ELF-1 (cell line): ENCODE measurements at places on chromosomes 5 and 9.

- DNase-seq, result no peak
Observed at GRCh38 chr5:122473138-122473843, 161.3 kb downstream of the SNCAIP start.

DNA sequence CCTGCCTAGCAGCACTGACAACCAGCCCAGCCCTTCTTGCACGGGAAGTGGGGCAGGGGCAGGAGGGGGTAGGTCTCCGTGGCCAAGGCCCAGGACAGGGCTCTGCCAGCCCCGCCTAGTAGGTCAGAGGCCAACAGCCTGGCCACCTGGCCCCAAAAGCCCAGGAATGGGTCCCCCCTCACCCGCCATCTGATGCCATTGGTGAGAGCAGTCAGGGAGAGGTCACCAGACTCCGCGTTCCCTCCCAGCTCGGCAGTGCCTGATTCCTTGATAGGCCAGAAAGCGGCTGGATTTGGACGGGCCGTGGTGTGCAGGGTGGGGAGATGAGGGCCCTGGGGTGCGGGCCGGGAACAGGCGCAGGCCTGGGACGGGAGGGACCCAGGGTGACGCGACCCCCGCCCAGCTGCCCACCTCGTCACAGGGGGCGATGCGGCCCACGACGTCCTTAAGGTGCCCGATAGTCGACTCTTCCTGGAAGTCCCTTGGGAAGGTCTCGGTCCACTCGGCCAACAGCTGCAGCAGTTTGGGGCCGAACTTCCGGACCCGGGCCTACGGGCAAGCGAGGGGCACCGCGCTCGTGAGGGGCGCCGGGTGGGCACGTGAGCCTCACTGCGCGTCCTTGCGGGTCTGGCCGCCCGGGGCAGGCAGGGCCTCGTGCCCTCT lies 64.5 kb upstream of the RNF130 start:
- no peak for DNase-seq

GRCh38 chr5:110968246-110969005 lies 103.1 kb upstream of the TSLP start:
- no peak for DNase-seq

GRCh38 chr9:126595982-126596381 lies 17.7 kb upstream of the LMX1B start:
- no peak for DNase-seq

GRCh38 chr5:102998224-102998623 lies 121.7 kb downstream of the GIN1 start:
- no peak for DNase-seq

DNA sequence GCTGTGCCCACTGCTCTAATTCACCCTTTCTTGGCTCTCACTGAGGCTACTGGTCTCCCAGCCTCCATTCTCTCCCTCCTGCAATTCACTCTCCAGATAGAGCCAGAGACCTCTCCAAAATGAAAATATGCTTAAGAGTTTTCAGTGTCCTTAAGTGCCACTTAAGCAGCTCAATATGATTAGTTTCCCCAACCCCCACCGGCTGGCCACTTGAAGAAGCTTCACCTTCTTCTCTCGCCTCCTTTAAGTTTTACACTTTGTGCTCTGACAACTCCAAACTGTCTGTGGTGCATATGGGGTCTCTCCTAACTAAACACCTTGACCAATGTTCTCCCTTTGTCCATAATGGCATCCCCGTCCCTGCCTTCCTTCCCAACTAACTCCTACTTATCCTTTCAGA lies 53.4 kb downstream of the CDK5RAP2 start:
- no peak for DNase-seq

DNA sequence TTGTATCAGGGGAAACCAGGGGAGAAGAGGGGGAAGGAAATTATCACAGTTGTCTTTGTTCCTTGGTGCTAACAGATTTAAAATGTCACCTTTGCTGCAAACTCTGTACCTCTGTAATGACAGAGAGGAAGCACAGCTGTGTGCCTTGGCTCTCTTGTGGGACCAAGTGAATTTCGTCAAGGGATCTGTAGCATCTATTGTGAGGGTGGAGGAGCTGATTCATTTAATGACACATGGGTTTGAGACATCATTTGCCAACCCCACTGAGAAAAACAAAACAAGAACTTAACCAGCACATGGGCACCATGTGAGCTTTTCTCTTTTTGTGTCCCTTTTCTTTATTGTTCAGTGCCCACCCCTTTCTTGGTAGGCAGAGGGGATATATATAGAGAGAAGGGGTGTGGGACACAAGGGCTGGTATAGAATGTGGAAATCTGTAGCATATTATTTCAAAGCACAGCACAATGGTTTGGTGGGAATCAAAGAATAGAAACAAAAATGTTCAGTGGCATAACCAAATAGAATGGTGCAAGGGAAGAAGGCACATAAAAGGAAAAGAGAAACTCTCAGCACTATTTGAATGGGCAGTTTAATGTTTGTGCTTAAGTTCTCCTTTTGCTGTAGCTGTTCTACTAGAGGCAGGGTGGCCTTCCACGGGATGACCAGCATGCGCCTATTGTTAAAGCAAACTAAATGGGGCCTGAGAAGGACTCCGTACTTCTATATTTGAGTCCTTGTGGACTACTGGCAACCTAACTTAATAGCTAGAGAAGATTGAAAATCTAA lies 63.3 kb downstream of the LIX1 start:
- DNase-seq, result no peak

DNA sequence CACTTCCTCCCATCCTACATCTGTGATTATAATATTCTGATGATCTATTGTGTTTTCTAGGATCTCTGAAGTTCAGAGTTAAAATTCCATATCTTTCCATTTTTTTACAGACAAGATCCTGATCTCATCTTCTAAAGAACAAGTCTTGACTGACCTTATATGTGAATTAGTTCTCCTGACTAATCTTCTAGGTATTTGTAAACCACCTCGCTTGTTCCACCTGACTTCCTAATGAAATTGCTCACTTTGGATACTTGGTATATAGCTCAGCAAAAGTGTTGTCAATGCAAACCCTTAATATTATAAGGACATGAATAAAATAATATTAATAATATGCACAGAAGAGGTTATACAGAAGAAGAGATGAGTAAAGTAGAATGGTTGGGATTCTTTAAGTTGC lies 68.2 kb upstream of the NR4A3 start:
- DNase-seq, result no peak

DNA sequence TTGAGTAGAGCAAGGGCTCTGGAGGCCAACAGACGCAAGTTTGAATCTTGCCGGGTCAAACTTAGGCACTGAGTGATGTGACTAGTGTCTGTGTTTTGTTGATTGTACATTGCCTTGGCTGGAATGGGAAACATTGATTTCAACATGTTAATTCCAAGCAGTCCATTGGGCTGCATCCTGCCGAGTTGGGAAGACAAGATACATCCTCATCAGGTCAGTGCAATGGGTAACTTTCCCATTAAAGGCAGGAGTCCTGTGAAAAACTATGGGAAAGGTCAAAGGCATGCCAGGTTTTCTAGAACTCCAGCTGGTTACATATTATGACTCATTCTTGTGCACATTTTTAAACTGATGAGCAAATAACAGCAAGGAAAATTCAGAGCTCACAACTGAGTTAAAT lies 126.5 kb upstream of the ABCA1 start:
- no peak for DNase-seq

DNA sequence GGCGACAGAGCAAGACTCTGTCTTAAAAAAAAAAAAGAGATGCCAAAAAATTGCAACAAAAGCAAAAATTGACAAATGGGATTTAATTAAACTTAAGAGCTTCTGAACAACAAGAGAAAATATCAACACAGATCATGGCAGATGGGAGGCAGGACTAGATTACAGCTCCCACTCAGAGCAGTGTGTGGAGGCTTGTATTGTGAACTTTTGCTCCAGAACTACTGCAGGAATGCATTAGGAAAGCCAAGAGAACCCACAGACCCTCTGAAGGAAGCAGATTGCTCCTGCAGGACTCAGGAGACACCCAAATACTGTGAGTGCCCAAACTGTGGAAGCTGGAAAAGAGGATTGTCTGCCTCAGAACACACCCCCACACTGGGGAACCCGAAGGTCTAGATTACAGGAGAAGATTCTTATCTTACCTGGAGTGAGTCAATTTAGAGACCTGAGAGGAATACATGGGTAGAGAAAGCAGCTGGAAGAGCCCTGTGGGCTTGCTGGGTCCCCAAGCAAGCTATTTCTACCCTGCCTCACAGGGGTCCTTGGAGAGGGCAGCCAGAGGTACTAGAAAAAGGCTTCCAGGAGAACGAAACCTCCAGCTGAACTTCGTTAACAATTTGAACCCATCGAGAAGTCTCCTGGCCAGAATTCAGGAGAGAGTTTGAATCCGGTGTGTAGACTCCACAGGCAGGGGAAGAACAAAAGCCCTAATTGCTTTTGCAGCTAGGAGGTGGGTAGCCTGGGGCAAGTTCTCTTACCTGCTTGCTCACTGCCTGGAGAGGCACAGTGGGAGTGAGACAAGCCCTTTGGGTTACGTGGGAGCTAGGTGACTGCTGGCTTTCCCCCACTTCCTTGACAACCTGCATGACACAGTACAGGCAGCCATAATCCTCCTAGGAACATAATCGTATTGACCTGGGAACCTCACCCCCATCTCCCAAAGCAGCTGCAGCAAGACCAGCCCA lies 593.4 kb upstream of the RGMB start:
- peak; percentile 57 for DNase-seq

DNA sequence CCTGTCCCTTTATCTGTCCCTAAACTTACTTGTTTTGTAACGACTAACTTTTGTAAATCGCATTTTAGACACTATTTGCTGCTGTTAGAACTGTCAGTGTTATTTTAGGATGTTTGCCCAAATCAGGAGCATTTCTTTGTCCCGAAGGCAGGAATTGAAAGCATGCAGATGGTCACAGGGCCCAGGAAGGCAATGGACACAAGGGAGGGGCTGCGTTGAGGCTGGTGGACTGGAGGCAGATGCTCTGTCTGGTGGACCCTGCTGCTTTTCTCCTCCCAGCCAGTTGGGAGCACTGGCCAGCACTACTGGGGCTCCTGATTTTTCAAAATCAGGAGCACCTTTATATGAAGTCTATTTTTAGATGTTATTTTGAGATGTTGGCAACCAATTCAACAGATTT lies 31.7 kb downstream of the DOCK2 start:
- DNase-seq, result no peak

DNA sequence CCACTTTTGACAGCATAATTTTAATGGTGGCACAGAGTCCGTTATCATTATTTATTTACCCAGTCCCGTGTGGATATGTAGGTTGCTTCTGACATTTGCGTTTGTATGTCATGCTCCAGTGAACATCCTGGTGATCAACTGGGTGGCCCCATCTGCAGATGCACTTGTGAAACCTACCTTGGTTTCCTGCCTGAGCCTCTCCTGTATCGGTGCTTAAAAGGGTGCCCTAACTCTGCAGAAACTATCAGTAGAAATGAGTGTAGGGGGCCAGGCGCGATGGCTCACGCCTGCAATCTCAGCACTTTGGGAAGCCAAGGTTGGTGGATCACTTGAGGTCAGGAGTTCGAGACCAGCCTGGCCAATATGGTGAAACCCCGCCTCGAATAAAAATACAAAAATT lies 92.1 kb upstream of the IER5L start:
- DNase-seq, result no peak

- peak; percentile 65 for DNase-seq
Observed at GRCh38 chr9:21381448-21382339, 3.5 kb downstream of the IFNA2 start.

DNA sequence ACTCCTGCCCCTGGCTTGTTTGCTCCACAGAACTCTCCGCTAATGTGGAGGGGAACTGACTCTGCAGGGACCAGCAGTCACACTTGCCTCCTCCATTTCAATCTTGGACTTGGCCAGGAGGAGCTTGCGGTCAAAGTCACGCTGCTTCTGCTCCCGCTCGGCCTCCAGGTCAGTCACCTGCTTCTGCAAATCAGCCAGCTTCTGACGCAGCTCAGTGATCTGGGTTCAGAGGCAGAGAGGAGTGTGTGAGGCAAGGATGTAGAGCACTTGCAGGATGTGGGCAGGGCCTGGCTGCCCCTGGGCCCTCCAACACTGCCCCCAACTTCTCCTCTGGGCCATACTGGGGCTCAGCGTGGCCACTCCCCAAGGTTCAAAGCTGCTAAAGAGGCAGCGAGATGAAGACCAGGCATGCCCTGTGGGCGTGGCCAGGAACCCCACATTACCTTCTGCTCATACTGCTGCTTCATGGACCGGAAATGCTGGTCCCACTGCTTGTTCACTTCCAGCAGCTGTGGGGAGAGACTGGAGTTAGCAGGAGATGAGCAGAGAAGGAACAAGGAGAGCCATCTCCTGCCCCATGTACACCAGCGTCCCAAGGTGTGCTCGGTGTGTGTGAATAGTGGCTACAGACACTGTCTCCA lies 22.2 kb downstream of the GPX3 start:
- no peak for DNase-seq

DNA sequence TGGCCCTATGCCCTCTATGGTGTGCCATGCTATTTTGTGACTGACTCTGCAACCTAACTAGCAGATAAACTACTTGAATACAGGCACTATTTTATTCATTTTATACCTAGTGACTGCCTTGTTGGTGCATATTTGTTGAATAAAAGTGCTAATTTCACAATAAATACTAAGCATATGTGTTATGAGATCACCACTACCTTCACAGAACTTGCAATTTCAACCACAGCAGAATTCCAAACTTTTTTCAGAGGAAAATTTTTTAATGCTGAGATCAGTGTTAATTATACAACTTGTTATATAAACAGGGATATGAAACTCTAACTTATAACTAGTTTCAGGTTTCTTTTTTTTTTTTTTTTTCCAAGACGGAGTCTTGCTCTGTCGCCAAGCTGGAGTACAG lies 94.8 kb downstream of the NR3C1 start:
- DNase-seq, result no peak

- DNase-seq, result no peak
Observed at GRCh38 chr5:155293605-155294178, 280.1 kb downstream of the KIF4B start.
